ENCODE measurements at places on chromosomes 3 and 15.
A peak's percentile ranks its signal among the peaks of the same experiment; 100 is the strongest.

GRCh38 chr3:109930582-109930981 is 593.2 kb upstream of the DPPA4 start:
- DNase-seq = no peak

GRCh38 chr3:72768936-72769335 is 79.3 kb downstream of the SHQ1 start:
- no peak for DNase-seq

DNA sequence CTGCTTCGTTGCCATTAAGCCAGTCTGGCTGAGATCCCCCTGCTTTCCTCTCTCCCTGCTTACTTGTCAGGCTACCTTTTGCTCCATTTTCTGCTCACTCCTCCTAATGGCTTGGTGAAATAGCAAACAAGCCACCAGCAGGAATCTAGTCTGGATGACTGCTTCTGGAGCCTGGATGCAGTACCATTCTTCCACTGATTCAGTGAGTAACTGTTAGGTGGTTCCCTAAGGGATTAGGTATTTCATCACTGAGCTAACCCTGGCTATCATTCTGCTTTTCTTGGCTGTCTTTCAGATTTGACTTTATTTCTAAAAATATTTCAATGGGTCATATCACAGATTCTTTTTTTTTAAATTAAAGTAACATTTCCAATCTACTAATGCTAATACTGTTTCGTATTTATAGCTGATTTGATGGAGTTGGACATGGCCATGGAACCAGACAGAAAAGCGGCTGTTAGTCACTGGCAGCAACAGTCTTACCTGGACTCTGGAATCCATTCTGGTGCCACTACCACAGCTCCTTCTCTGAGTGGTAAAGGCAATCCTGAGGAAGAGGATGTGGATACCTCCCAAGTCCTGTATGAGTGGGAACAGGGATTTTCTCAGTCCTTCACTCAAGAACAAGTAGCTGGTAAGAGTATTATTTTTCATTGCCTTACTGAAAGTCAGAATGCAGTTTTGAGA is 25.0 kb downstream of the CTNNB1 start:
- peak; percentile 87 for DNase-seq

DNA sequence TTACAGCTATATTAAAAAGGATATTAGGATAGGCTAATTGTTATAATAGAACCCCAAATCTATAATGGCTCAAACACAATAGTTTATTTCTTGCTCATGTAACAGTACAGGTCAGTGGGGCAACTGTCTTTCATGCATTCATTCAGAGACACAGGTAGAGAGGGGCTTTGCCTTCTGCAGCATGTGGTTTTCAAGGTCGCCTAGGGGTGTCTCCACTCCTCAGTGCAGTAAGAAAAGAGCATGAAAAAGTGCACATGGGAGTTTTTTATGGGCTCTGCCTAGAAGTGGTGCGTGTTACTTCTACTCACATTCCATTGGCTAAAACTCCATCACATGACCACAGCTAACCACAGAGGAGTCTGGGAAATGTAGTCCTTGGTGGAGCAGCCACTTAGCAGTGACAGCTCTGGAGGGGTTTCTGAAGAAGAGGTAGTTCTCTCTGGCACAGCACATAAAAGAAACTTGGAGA is 1.8 kb downstream of the ZBTB38 start:
- DNase-seq = peak; percentile 55

DNA sequence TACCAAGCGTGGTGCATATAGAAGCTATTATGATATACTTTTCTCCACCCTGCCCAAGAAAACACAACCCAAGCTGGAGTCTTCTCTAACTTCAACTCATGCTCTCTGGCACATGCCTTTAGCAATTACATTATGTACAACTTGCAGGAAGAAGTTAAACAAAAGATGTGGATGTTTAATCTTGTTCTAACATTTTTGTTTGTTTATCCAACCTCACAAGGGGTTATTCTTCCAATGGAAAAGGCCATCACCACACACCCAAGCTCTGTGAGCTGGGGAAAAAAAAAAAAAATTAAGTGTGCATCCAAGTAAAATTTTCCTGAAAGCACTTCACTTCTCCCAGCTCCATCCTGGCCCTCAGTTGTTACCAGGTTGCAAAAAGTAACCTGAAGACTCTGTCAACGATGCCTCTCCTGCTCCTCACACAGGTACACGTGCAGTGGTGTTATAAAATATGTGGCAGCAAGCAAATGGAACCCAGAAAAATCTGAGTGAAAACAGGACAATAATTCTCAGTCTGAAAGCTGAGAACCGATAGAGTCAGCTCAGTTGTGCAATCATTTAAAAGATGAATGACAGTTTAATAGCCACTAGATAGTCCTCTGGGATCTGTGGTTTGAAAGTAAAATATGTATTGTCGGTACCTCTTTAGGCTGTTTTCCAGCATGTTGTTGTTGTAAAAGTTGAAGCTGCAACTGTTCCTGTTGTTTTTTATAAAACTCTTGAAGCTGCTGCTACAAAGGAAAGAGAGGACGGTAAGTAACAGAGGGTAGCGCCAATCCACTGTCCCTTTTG is 531.4 kb downstream of the FOXP1 start:
- DNase-seq = peak; percentile 23

- no peak for DNase-seq
Observed at GRCh38 chr3:96814651-96815567, 515 bp downstream of the EPHA6 start.

- no peak for DNase-seq
Observed at GRCh38 chr15:39139431-39140059, 441.3 kb upstream of the THBS1 start.

DNA sequence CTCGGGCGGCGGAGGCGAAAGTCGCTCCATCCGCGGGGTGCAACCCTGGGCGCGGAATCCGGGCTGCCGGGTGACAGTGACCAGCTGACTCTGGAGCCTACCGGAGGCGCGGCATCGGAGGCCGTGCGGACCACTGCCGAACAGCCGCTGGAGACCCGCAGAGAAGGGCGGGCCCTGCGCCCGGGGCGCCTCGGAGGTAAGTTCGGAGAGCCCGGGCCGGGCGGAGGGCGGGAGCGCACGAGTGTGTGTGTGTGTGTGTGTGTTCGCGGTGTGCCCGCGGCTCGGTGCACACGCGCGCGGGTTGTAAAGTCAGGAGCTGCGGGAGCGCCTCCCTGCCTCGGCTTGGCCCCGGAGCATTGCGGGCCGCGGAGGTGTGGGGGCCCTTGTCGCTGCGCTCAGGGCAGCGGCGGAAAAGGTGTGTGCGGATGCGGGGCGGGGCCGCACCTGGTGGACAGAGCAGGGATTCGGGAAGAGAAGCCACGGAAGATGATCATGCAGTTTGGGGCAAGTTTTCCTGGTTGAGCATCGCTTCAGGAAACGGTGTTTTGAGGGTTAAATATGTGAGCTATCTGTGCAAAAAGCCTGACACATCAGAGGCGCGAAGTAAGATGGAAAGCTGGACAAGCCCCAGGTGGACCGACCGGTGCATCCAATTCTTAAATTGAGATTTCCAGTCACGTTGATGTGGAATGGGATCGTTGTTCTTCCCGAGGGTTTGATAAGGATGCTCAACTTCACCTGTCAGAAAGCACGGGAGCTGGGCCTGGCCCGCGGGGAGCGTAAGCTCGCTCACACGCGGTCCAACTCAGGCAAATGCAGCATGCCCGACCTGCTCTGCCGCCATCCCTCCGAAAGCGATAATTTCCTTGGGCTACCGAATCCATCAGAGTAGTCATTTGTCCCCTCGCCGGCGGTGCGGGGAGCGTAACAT is 474 bp downstream of the MINAR1 start:
- no peak for DNase-seq

- no peak for DNase-seq
Observed at GRCh38 chr3:13839253-13839652, 40.6 kb downstream of the WNT7A start.

DNA sequence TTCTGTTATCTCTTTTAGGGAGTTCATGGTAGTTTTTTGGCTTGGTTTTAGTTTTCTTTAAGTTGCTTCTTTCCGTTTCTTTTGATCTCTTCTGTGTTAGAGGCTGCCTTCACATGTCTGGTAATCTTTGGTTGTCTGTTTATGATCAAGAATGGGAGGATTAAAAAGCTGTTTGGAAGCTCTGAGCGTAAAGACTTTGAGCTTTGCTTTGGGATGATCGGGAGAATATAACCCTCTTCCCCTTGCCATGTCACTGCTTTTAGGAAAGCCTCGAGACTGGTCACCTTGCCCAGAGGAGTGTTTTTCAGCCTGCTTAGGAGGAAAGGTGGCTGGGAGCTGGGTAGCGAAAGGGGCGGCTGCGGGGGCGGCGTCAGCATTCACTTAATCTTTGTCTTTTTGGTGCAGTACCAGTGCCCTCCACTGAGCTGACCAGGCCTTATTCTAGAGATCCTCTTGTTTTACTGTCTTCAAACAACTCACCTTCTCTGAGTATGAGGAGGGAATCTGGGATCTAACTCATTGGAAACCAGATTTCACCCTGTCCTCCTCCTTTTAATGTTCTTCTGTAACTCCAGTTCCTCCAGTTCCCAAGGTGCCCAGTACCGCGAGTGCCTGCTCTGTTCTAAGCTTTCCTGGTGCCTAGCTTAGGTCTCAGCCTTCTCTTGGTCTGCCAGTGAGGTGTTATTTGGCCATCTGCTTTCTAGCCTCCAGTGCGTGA is 15.5 kb downstream of the TATDN2 start:
- peak; percentile 85 for DNase-seq

DNA sequence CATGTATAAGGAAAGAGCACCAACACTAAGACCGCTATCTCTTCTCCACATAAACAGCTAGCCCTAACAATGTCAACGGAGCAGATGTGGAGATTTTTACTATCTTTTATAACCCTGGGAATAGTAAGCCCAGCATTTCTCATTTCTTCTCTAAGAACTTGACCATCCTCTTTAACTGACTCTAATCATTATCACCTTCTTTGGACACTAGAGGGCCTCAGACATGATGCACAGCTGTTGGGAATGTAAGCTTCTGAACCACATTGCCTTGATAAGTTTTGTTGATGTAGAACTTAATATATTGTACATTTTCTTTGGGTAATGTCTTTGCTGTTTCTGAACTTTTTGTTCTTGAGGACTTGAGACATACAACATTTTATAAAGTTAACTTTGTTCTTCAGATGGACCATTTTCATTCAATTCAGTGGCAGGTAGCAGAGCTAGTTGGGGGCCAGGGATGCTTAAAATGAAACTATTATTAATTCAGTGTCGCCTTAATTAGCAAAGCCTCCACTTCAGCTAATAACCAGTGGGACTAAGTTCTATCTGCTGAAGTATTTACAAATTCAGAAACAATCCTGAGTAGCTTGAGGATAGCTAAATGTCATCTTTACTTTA is 9.6 kb upstream of the TAGLN3 start:
- peak; percentile 55 for DNase-seq

DNA sequence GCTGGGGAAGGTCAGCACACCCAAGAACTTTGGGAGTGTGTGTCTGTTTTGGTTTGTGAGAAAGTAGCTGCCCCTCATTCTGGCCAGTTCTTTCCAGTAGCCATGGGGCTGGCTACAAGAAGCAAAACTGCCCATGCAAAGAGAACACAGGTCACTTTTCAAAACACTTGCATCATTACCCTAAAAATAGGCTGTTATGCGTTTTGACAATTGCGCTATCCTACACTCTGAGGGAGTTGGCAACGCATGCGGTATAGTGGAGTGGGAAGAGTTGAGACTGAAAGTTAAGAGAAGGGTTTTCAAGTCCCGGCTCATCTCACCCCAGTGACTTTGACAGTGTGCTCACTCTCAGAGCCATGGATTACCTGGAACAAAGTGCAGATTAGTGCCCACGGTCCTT is 41.8 kb upstream of the MYZAP start:
- DNase-seq = no peak

GRCh38 chr3:123152687-123153086 is 49.1 kb upstream of the SEC22A start:
- no peak for DNase-seq

DNA sequence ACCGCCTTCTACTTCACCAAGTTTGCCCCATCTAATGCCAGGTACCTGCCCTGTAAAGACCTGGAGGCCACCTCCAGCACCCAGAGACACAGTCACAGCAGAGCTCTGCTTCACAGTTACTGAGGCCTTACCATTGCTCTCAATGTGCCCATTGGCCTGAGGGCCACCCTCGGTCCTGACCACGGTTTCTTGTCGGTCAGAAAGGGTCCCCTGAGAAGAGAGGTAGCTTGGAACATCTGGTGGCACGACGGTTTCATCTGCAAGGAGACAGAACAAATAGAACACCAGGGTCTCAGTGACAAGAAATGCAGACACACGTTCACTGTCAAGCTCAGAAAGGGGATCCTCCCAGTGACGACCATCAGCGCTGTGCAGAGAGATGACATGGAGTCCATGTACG is 118.7 kb downstream of the LRIG1 start:
- DNase-seq = no peak

DNA sequence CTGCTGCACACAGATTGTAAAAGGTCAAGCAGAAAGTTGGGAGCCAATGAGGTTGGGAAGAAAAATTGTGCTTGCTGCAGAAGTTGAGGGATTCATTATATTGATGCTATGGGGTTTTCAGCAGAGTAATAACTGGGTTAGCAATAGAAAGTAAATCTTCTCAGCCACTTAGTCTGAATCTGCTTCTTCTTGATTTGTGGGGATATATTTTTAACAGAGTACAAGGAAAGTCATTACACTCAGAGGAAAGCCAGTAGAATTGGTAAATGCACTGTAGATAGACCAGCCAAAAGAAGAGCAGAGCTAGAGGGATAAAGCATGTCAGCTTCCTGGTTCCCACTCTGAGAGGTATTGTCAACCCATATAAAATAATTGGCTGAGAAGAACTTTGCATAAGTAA is 663.6 kb downstream of the NLGN1 start:
- DNase-seq = no peak

GRCh38 chr3:44031387-44032380 is 210.0 kb upstream of the TOPAZ1 start:
- DNase-seq = no peak

DNA sequence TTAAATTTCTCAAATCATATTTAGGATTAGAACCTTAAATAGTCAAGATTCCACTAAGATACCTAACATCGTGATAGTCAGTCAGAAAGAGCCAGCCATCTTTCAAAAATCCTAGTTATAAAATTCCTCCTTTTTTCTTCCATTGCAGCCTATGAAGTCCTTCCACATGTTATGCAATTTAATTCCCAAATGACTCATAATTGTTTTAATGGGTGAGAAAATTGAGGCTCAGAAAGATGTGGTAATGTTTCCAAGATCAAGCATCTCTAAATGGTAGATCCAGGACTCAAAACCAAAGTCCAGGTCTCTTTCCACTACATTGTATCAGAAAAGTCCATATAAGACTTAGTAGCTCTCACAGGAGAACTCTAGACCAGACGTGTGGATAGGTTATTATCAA is 9.5 kb downstream of the CFAP44 start:
- no peak for DNase-seq
